HFFc6 (cell line): ENCODE measurements at places on chromosomes 6 and 20. TPM values are rescaled to one million over a fixed set of nuclear protein-coding genes. Genes with fewer than 3 reads are reported as not detected.

GRCh38 chr20:44481719-44482416, 6.2 kb downstream of the TTPAL start:
- peaks cover 1% of the 10 kb centered on the region; the same call in 1 of the 2 replicates for H3K27me3 ChIP-seq
- DNase-seq, result no peak
- H3K4me1 ChIP-seq, result peaks cover 26% of the 10 kb centered on the region
- no peak overlapping the region for H3K27ac ChIP-seq
- no peak overlapping the region for H3K4me3 ChIP-seq

DNA sequence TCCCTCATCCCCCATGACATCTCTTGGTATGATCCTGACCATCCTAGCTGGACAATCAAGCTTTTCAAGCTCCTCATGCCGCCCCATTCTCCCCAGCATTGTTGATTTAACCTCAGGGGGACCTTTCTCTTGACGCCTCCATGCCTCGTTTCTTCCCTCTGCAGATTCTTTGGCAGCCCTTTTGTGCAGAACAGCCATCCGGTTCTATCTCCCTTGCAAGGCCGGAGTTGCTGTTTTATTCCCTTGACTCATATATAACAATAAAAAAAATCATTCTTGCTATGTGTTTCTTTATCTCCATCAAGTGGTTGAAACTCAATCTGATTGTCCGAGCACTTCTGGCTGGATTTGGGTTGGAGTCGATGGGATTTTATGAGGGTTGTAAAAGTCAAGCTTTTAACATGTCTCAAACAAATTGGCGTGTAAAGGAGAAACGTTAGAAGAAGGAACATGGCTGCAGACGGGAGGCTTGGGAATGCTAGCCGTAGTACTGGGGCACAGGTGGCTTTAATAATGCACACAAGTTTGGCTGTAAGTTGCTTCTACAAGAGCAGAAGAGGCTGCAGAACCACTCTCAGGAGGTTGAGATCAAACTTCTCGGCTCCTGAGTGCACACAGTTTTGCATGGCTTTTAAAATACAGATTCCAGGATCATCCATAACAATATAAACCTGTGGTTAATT, 3.9 kb upstream of the SULF2 start:
- H3K27me3 ChIP-seq, result peaks cover 29% of the 10 kb centered on the region
- no peaks in the 10 kb centered on the region for H3K36me3 ChIP-seq
- no peak overlapping the region for H3K4me3 ChIP-seq
- H3K27ac ChIP-seq, result no peak overlapping the region
- DNase-seq, result no peak
- peaks cover 17% of the 10 kb centered on the region for H3K4me1 ChIP-seq

- H3K27me3 ChIP-seq, result peaks cover 4% of the 10 kb centered on the region; the same call in 1 of the 2 replicates
- H3K4me1 ChIP-seq, result peaks cover 14% of the 10 kb centered on the region; the same call in 1 of the 2 replicates
- H3K4me3 ChIP-seq, result no peak overlapping the region
- H3K36me3 ChIP-seq, result peaks cover 60% of the 10 kb centered on the region
These were observed 20.9 kb upstream of the PLCG1 start for GRCh38 chr20:41116282-41116956.

The FAM110A gene
- total RNA-seq, result 3.4 to 5.4 TPM (median 5.2 TPM) in 3 replicates
